ENCODE measurements at places on chromosomes 1 and 21.

DNA sequence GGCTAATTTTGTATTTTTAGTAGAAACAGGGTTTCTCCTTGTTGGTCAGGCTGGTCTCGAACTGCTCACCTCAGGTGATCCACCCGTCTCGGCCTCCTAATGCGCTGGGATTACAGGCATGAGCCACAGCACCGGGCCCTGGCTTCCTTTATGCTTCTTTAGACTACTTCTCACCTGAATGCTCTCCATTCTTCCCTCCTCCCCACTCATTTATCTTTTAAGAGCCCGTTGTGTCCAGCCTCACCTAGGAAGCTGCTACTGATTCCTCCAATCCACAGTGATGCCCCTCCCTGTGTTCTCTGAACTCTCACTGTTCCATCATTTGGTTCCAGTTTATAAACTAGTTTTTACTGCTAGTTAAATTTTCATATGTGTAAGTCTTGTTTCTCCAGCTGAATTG lies 44.9 kb upstream of the NR5A2 start:
- no peak for DNase-seq

DNA sequence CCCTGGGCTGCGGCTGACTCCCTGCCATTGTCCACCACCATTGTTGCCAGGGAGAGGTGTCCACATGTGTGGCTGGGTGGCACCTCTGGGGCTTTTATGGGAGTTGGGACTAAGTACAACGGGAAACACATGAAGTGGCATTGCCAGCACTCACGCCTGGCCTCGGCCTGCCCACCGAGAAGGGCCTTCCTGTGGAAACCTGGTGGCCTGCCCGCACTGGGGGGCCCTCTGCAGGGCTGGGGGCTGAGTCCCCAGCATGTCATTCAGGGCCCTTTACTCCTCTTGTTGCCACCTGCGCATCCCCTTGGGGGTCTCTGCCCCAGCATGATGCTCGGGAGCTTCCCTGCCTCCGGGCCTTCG lies 35.5 kb upstream of the RUNX3 start:
- no peak for DNase-seq

DNA sequence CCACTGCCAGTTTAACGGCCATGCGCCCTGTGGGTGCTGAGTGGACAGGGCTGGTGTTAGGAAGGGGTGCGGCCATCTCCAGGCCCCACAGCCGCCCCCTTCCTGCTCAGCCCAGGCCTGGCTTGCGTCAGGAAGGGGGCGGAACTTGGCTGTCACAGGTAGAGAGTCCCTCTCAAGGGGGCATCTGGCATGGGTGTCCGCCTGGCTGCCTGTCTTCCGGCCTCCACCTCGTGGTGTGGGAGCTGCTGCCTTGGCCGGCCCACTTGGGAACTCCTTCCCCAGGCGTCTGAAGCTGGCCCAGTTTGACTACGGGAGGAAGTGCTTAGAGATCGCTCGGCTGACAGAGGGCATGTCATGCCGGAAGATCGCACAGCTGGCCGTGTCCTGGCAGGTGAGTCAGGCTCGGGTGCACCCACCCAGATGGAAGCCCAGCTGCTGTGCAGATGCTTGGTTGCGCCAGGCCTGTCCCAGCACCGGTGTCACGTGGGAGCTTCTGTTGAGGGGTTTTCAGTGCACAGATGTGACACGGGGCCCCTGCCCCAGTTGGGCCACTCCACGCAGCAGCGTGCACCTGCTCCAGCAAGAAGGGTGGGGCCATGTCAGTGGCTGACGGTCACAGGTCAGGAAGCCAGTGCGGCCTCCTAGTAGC lies 9.1 kb upstream of the ATAD3B start:
- no peak for DNase-seq

DNA sequence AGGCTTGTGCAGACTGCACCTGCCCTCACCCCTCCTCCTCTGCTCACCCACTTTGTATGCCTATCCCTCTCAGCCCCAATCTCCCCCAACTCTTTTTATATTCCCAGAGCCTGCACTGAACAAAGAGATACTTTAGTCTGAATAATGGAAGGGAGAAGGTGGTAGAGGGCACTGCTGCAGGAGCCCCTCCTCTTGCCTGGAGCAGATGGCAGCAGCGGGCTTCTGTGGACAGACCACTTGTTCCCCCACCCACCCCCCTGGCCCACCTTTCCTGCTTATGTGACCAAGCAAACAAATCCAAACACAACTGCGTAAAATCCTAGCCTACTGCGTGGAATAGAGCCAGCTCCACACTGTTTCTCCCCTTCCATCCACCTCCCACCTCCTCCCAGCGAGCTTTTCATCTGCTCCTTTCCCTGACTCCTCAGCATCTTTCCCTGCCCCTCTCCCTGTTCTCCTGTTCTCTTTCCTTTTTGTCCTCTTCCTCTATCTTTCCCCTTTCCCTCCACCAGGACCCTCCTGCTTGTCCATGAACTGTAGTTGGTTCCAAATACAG lies 27.5 kb downstream of the RGS8 start:
- DNase-seq: no peak

- DNase-seq: no peak
Observed at GRCh38 chr1:53653631-53654030, 85.3 kb downstream of the GLIS1 start.

DNA sequence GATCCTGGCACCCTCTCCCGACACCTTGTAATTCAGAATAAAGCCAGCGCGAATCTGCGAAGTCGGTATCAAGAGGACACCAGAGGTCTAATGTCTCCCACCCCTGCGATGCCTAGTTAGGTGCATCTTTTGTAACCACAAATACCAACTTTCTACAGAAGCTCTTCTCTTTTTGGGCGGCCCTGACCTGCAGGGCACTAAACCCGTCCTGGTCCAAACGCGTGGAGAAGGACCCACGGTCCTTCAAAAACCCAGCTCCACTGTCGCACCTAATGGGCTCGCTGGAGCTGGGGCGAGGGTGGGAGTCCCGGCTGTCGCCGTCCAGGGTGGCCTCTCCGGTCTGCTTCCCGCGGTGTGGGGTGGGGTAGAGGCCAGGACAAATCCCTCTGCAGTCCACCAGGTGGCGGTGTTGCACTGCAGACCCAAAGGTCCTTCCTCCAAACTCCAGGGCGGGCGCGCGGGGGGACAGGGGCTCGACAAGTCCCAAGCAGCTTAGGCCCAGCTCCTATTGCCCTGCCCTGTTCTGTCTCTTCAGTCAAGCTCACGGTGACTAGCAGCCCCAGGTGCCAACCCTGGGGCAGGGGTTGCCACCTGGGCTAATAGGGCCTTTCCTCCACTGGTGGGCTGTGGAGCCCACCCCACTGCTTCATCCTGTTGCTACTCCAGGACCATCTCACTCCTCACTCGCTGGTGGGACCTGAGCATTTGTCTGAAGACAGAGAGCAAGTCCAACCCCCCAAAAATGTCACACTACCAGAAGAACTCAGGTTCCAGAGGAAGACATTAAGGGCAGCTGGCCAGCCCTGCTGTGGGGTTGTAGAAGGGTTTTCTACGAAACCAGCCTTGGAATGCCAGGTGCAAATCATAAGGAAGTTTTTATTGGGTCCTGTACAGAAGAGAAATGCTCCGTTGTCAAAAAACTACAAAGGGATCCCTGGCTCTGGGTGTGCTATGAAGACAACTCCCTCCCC lies 2.8 kb downstream of the HES3 start:
- peak; percentile 96 for DNase-seq

- DNase-seq: no peak
Observed at GRCh38 chr1:210104103-210104502, 128.5 kb upstream of the SERTAD4 start.

DNA sequence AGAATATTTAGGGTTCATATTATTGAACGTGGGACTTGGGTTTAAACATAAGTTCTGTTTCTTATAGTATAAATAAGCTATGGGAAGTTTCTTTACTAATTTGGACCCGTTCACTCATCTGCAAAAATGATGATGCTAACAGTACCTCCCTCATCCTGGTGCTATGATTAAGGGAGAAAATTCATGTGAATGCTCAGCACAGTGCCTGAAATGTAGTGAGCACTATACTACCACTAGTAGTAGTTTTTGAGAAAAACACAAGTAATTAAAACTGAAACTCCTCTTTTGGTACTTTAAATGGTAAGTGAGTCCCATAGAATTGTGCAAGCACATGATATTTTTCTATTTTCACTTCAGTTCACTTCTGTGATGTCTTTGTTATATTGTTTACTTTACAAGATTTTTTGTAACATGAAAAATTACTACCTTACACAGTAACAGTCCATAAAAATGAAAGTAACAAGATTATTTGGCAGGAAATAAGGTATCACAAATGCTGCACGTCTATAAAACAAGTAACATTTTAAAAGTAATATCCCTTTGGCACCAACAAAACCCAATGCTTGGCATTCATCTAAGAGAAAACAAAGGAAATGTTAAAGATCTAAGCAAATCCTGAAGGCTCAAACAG lies 11.3 kb upstream of the PTPRC start:
- no peak for DNase-seq

DNA sequence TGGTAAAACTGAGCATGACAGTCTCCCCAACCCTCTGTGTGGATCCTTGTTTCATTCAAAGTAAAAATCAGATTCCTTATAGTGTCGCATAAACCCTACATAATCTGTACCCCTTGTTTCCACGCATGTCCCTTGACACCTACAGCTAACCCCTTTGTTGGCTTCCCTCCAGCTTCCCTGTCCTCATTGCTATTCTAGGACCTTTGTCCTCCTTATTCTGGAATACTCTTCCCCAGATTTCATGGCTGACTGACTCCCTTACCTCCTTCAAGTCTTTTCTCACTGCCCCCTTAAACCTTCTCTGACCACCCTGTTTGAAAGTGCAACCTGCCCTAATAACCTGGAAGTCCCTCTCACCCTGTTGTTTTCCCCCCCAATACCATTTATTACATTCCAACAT lies 4.0 kb downstream of the RNF11 start:
- no peak for DNase-seq

DNA sequence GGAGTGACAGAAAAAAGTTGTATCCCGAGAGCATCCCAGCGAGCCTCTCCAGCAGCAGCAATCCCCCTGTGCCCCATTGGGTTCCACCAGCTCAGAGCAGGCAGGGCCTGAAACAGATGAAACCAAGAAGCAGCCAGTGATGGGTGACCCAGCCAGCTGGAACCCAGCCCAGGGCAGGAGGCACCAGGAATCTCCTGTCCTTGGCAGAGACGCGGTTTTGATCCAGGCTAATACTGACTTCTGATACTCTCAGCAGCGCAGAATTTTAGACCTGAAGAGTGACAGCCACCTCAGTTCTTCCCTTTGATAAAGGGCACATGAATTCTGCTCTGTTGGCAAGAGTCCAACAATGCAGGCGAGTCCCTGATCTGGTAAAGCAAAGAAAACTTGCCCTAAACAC lies 11.4 kb upstream of the OLIG1 start:
- no peak for DNase-seq

DNA sequence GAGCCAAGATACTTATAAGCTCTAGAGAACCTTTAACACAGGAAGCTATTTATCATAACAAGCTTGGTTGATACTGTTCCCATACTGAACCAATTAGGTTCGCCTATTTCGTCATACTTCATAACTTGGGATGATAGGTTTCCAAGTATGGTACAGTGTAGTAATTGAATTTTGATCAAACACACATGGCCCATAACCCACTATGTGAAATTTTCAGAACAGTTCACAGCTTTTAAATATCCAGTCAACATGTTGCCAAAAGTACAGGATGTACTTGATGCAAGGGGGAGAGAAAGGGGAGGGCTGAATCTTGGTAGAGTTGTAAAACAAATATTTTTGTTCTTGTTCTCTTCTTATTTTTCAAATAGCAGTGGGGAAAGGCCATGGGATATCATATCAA lies 86.6 kb downstream of the TM2D1 start:
- no peak for DNase-seq

DNA sequence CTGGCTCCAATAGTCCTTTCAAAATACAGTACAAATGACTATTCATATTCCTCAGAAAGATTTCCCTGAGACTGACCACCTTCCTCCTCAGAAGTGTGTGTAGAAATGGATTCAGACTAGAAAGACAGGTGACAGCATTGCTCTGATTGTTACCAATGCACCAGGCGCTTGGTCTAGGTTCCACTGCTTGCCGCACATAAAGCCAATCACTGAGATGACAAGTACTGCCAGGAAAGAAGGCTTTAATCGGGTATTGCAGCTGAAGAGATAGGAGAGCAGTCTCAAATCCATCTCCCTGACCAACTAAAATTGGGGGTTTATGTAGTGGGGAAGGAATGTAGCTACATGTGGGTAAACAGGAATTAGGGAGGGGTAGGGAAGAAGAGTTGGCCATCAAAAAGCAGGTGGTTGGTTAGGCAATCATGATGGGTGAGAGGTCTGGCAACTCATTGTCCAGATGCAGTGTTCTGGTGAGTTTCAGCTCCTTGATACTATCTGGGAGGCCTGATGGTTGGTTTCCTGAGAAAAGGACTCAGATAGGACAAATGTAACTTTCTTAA lies 98.0 kb downstream of the KCNH1 start:
- DNase-seq: no peak

DNA sequence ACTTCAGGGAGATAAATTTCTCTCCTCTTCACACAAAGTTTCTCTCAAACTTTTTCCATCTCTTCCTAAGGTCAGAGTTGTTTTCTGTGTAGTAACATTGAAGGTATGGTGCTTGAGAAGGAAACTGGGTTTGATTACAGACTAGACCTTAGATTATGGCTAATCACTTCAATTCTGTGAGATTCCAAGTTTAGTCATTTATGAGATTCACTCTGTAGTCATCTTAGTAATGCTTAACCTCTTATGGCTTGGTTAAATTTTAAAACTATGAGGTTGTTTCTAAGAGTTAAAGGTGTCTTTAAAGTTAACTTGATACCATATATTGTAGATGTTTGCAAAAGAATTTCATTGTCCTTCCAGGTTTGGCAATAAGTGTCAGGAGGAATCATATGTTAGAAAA lies 1092.2 kb downstream of the KCNT2 start:
- DNase-seq: no peak

- no peak for DNase-seq
Observed at GRCh38 chr21:30336596-30336995, 898 bp downstream of the KRTAP27-1 start.
